ENCODE measurements at places on chromosomes 2 and 18.

DNA sequence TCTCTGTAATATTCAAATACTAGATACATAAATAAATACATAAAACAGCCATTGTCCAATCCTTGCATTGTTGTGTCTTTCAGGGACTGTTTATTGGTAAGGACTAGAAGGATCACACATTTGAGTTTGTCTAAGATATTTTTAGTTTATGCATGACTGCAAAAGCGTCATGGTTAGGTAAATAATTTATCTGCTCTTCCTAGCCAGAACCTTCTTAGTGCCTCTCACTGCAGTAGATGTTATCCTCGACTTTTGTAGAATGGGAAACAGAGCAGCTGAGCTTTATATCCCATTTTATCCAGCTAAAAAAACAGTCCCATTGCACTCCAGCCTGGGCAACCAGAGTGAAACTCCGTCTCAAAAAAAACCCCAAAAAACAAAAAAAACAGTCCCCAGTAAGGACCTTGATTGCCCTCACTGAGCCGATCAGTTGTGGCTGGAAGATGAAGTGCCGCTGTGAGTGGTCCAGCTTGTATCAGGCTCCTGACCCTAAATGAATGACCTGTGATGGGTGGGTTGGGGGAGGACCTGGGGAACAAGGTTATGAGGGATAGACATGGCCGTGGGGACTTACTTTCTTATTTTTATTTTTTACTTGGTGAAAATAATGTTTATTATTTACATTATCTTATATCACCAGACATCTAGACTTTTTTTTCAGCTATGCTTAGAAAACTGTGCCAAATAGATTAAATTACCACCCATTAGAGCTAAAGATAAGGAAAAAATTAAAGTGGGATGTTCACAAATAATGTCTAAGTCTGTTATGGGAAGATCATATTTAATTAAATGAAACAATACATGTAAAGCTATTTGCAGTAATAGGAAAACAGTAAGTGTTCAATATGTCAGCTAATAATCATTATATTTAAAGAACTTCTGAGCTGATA lies 10.9 kb upstream of the ADAM23 start:
- DNase-seq, result no peak

GRCh38 chr2:28423856-28424605 lies 31.4 kb downstream of the FOSL2 start:
- no peak for DNase-seq

GRCh38 chr2:188518381-188518780 lies 226.7 kb downstream of the GULP1 start:
- DNase-seq, result no peak

DNA sequence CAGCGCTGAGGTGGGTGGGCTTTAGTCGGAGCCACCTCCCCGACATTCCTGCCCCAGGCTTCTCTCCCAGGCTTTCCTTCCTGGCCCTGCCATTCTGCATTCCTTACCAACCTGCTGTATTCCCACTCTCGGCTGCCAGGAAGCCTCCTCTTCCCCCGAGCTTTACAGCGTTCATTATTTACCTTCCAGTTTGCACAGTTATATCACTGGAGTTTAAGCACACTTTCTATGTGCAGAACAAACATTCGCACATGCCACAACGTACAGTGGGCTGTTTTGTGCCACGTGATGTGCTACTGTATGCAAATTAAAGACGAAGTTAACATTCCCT lies 246.3 kb downstream of the SOX11 start:
- DNase-seq, result peak; percentile 62

GRCh38 chr2:11368059-11368572 lies 23.7 kb upstream of the ROCK2 start:
- DNase-seq, result no peak

- DNase-seq, result no peak
These were observed 190.1 kb upstream of the SLC35G4 start for GRCh38 chr18:11419338-11419737.

DNA sequence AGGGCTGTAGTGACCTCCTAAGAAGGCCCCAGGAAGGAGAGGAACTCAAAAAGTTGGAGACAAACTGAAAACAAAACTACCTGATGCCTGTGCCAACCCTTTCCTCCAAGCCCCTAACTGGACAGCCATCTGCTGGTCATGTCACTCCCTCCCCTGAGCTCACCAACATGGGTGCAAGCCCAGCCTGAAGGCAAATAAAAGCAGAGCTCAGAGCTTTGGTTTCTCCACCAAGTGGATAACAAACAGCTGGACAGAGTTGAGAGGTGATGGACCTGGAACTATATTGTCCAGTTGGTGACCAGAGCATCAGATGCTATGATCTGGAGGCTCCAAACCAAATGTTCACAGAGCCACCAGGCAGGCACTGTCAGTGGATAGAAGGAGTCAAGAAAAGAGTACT lies 34.6 kb upstream of the MAL start:
- DNase-seq, result no peak

DNA sequence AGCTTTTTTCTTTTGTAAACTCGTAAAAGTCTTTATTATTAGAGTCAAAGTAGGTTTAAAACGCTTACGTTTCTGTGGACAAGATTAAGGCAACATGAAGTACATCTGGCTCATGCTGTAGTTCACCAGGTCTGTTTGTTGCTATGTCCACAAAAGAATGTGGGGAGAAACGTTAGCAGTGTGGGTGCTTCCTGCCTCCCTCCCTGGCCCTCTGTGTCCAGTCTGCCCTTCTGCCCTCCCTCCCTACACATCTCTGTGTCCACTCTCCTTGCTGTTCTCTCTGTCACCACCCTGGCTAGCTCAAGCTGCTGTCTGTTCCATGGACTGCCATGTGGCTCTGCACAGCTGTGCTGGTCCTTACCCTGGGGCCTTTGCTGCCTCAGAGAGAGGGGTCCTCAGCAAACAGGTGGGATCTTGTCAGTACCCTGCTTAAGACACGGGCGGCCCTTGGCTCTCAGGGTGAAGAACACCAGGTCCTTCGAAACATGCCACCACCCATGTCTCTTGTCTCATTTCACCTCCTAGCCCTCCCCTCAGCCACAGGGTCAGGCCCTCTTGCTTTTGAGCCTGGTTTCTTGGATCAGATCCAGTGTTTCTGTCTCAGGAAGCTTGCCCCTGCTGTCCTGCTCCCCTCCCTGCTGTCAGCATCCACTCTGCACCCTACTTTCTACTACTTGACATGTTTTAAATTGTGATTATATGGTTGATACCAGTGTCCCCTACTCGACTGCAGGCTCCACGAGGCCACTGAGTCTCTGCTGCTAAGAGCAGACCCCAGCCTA lies 79.2 kb downstream of the LIMS1 start:
- DNase-seq, result no peak

DNA sequence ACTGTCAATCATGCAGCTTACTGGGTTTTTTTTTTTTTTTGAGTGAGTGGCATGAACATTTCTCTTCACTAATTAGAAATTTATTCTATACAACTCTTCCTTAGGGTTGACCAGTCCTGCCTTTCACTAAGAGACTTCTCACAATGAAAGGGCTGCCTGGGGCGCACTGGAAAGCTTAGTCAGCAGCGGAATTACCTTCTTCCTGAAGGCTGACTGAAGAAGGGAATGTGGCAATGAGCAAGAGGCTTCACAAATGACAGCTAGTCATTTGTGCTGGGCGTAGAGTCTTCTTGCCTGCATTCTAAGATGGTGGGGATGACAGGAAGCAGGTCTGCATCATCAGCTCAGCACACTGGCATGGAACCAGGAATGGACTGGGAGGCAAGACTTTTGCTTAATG lies 15.6 kb upstream of the SCN3A start:
- DNase-seq, result no peak

DNA sequence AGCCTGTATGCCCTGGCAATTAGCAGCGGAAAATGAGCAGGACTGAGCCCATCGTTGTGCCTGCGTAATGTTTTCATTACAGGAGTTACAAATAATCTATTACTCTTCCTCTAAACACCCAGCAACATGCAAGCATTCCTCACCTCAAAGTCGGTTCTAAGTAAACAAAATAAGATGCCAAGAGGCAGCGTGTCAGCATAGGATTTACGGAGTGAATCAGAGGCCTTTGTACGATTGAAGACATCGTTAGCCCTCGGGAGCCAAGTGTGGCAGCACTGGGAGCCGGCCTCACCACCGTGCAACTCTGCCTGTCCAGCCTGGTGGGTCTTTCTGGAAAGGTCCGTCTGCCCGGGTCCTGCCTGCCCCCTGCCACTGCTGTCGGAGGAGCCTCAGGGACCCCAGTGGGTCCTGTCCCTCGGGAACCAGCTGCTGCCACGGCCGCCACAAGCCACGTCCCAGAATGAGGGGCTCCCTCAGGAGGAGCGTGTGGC lies 80.1 kb upstream of the CTDP1 start:
- no peak for DNase-seq

GRCh38 chr2:230751062-230751461 lies 38.4 kb downstream of the CAB39 start:
- DNase-seq, result no peak

DNA sequence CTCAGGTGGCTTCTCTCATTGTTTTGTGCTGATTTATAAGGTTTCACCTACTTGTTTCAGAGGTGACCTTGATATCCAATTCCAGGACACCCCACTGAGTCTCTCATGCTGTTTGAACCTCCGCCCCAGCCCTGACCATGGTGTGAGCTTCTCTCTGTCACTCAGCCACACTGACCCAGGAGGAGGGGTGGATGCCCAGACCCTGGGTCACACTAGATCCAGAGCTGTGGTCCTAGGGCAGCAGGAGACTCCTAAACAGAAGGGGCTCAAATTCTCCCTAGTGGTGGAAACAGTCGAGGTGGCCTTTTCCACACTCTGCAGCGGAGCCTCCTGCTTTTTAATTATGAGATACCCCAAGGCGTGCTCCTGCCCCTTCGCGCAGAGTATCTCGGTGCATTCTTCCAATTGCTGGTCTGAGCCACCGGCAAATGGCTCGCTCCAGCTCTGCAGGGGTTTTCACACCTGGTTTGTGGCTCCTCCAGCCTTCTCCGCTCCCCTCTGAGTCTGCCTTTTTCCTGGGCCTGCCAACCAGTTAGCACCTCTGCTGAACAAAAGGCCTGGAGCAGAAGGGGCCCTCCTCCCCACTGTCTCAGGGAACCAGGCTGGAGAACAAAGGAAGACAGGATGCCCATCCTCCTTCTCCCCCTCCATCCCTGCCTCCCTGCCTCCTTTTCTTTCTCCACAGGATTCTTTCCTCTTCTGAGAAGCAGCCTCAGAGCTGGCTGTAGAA lies 147.3 kb upstream of the SPRED2 start:
- DNase-seq, result no peak

DNA sequence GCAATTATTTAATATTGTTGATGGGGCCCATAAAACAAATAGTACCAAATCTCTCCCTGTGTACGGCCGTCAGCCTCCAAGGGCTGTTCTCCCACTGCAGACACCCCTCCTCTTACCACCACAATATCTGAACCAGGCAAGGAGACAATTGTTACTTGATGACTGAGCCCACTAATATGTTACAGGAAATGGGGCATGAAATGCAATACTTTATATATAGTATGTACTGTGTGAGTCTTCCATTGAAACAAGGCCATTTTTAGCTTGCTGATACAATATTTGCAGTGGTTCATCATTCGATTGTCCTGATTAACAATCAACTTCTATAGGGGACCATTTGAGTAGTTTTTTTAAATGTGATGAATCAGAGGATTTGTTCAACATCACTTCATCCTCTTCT lies 307.3 kb downstream of the GBX2 start:
- no peak for DNase-seq

GRCh38 chr18:45222180-45222579 lies 393.1 kb upstream of the SLC14A2 start:
- no peak for DNase-seq

DNA sequence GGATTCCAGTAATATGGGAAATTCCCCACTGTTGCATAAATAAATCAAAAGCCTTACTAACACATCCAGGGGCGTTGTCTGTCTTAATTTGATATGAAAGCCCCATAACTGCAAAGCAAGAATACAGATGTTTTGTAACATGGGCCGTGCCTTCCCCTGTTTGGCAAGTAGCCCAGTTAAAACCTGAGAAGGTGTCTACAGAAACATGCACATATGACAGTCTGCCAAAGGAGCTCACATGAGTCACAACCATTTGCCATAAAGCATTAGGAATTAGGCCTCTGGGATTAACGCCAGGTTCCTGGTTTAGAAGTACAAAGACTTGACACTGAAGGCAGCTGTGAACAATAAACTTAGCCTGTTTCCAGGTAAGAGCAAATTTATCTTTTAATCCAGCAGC lies 43.1 kb upstream of the LONRF2 start:
- no peak for DNase-seq

DNA sequence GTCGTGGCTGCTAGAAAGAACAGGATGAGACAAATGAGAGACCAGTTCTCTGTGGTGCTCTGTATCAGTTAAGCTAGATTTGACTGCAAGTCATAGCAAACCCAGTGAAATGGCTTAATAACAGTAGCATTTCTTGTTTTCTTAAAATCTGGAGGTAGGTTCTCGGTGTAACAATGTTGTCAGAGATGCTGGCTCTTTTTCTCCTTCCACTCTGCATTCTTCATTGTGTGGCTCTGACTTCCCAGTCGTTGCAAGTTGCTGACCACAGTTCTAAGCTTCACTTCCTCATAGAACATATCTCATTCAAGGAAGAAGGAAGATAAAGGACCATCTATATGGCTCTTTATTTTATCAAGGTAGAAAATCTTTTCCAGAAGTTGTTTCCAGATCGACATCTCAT lies 7.9 kb upstream of the CKAP2L start:
- DNase-seq, result no peak

DNA sequence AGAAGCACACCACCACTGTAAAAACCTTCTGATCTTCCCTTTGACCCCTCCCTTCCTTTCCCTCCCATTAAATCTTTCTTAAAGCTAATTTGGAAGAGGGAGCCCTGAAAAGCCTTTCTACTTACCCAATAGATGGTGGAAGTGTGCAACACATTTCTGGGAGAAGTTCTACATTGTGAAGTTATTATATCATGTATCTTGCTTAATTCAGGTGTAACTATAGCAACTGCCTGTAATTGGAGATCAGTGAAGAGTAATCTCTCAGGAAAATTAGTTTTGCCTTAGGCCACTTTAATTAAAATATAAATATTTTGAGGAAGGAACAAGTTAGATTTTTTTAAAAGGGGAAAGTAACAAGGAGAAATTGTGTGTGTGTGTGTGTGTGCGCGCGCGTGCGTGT lies 266.0 kb downstream of the SH3BP4 start:
- no peak for DNase-seq

GRCh38 chr2:101748000-101748399 lies 50.5 kb downstream of the MAP4K4 start:
- no peak for DNase-seq

DNA sequence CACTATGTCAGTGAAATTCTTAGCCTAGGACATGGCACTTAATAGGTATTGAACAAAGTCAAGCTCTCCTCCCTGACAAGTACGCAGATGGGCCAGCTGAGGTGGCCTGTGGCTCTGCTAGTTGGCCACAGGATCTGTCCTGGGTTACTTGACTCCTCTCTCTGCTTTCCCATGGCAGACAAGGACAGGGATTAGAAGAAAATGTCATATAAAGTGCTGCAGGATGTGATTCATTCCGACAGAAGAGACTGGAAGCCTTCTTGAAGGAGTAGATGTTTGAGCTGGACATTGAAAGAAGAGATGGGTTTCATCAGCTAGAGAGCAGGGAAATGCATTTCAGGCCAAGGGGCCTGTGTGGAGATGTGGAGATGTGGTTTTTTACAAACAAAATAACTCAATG lies 46.7 kb downstream of the SMAD7 start:
- DNase-seq, result no peak
